ENCODE measurements at places on chromosomes 7 and 10.

DNA sequence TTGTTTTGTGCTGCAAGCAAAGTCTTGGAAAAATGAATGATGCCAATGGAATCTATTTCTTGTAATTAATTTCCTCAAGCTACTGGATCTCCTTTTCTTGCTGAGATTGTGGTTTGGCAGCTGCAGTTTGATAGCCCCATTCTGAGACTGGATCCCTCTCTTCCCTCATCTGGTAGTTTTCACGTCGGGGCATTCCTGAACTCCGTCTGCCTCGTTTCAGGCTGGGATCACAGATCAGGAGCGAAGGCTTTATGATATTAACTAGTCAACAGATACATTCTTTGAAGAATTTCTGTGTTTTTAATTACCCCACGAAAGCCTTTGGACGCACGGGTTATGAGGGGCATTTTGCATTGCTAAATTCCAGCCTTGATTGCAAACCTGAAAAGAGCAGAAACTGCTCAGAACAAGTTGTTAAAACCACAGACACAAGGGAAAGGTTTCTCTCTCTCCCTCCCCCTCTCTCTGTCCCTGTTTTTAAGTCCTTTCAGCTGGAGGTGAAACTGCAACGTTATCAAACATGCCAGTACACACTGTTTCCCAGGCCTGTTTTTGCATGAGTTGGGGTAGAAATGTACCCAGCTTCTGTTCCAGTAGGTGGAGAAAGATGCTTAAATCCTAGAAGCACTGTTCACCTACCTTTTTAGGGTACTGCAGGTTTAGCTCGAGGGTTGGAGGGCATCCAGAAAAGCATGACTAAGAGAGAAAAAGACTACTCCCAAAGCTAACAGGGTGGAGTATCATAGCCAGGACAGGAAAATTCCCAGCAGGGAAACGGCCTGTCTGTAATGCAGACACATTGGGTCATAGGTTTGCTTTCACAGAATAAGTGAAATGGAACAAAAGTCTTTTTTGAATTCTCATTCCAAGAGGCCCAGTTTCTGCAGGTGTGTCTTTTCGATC, 124.3 kb downstream of the CUX1 start:
- DNase-seq = no peak

- DNase-seq = no peak
Observed at GRCh38 chr7:107186240-107186639, 17.4 kb downstream of the HBP1 start.

DNA sequence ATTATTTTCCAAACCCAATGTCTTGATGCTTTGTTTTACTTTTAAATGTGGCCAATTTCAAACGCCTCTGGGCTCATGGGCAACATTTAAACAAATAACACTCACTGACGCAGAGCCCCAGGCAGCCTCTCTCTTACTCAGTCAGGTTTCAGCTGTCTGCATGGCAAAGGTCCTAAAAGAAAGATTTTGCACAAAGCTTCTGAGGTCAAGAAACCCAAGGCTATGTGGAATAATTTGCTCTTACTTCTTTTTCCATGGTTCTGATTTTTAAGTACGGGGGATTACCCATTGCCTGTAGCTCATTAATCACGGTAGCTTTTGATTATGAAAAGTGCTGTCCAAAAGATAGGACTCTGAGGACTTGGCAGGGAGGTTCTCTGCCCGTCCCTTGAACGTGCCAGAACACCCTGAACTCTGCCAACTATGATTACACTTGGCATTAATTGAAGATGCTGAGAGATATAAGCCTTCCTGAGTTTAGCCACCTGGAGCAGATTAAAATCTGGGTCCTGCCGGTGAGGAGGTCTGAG, 14.1 kb upstream of the MSRB2 start:
- no peak for DNase-seq

- no peak for DNase-seq
Observed at GRCh38 chr7:27099453-27100370, 2.8 kb downstream of the HOXA2 start.

DNA sequence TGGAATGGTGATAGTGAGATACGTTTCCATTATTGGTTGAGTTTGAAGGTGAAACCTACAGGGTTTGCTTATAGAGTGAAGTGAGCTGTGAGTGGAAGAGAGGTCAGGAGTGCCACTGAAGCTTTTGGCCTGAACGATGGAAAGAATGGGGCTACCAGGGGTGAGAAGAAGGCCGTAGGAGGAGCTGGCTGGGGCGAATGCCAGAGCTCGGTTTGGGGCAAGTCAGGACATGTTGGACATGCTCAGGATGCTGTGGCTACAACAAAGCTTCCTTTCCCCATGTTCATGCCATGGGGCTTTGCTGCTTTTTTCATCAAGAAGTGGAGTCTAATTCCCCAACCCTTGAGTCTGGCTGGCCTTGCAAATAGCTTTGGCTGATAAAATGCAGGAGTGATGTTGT, 253.7 kb downstream of the GLRX3 start:
- DNase-seq = no peak

DNA sequence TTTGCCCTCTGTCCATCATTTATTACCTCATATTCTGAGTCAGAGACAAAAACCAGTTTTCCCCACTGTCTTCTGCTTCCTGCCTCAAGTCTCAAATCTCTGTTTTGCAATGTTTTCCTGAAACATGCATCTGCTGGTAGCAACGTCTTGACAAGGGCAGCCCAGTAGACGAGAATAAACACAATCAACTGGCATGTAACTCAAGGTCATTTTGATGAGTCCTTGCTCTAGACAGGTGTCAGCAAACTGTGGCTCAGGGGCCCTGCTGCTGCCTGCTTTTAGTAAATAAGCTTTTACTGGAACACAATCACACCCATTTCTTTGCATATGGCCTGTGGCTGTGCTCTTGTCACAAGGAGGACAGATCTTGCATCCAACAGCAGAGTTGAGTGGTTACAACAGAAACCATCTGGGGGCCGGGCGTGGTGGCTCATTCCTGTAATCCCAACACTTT, 59.8 kb downstream of the ITIH5 start:
- no peak for DNase-seq

GRCh38 chr10:77109351-77109994, 528.1 kb downstream of the KCNMA1 start:
- DNase-seq = no peak

GRCh38 chr7:55387062-55387965, 22.2 kb downstream of the LANCL2 start:
- no peak for DNase-seq

DNA sequence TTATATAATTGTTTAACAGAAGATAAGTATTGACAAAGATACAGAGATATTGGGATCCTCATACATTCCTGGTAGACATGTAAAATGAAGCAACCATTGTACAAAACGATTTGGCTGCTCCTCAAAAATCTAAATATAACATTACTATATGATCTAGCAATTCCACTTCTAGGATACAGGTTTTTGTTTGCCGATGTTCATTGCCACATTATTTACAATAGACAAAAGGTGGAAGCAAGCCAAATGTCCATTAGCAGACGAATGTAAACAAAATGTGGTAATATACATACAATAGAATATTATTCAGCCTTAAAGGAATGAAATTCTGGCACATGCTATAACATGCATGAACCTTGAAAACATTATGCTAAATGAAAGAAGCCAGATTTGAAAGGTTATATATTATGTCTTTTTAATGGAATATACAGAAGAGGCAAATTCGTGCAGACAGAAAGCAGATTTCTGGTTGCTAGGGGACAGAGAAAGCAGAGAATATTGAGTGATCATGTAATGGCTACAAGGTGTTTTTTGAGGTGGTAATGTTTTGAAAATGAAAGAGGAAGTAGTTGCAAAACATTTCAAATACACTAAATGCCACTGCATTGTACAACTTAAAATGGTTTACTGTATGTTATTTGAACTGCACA, 44.9 kb downstream of the POLR1F start:
- no peak for DNase-seq

GRCh38 chr7:106639476-106640334, 21.3 kb downstream of the CCDC71L start:
- no peak for DNase-seq

- no peak for DNase-seq
Observed at GRCh38 chr10:28302012-28302637, 739 bp downstream of the MPP7 start.

DNA sequence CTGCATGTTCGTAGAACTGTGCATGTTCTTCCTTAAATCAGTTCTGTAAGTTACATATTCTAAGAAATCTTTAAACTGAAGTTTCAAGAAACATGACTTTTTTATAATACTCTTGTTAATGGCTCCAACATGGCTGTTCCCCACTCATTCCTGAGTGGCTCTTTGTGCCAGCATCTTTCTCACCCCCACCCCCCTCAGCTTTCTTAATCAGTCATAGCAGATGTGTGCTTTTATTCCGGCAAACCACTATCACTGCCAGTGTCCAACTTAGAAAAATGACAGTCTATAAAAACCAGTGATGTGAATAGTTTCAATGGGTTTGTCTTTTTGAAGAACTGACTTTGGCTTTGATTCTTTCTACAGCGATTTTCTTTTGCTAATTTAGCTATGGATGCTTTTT, 37.6 kb downstream of the PITRM1 start:
- no peak for DNase-seq

GRCh38 chr7:101159696-101160674, 5.4 kb downstream of the VGF start:
- no peak for DNase-seq

DNA sequence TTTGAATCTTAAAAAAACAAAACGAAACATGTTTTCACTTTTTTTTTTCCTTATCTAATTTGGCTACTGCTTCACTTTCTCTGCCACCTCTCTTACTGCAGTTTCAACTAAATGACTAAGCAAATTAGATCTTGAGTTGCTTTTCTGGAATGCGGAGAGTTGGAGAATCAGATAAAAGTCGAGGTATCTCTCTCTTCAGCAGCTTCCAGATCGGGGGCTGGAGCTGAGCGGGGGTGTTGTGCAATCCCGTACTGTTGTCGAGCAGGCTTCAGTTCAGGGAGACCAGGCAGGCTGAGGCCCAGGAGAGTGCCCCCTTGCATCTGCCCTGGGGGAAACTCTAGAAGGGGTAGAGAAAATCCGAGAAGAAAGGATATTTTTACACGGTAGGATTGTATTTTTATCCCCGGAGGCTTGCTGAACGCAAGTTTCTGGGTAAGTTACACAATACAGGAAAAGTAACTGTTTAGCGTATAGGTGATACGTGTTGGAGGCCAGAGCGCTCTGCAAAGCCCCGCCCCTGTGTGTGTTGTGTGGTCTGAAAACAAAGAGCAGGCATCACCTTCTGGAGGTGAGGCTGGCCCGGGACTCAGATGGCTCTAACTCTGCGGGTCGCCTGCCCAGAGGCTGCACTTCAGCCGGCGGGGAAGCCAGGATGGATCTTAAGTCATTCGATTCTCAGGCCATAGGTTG, 116.6 kb downstream of the KLF6 start:
- no peak for DNase-seq

- no peak for DNase-seq
Observed at GRCh38 chr10:18082381-18082780, 57.8 kb upstream of the CACNB2 start.

DNA sequence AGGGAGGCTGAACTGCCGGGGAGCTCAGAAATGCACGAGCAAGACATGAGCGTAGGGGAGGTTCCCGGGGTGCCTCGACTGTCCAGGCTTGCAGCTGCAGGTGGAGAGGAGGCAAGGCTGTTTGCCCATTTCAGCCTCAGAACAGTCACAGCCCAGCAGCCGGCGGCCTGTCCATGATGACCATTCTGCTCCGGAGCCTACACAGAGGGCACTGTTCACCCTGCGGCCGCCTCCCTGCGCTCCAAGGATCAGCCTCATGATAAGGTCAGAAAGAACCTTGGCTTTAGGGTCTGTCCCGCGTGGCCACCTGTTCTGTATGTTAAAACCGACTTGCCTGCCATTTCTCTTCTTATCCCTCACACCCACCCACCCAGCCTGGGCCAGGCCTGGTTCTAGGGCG, 21.9 kb upstream of the CFAP46 start:
- no peak for DNase-seq

GRCh38 chr10:112842832-112843360, 107.2 kb upstream of the TCF7L2 start:
- DNase-seq = no peak

DNA sequence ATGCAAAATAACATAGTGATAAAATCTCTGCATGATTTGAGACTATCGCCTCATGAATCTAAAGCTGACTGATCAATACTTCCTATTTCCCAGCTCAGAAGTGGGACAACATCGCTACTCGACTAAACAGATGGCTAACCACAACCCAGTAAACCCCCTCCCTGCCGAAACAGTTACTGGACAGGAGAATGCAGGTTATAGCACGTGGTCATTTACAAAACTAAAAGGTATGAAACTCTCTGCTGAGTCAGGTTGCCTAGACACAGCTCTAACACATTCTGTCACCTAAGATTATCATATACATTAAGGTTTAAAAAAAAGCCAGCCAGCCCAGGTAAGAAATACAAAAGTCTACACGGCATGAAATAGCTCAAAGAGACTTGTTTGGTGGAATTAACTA, 64.0 kb downstream of the CTBP2 start:
- DNase-seq = no peak

- DNase-seq = no peak
Observed at GRCh38 chr7:129277629-129278028, 52.8 kb downstream of the AHCYL2 start.

- no peak for DNase-seq
Observed at GRCh38 chr7:47451851-47452205, 130.1 kb downstream of the TNS3 start.

DNA sequence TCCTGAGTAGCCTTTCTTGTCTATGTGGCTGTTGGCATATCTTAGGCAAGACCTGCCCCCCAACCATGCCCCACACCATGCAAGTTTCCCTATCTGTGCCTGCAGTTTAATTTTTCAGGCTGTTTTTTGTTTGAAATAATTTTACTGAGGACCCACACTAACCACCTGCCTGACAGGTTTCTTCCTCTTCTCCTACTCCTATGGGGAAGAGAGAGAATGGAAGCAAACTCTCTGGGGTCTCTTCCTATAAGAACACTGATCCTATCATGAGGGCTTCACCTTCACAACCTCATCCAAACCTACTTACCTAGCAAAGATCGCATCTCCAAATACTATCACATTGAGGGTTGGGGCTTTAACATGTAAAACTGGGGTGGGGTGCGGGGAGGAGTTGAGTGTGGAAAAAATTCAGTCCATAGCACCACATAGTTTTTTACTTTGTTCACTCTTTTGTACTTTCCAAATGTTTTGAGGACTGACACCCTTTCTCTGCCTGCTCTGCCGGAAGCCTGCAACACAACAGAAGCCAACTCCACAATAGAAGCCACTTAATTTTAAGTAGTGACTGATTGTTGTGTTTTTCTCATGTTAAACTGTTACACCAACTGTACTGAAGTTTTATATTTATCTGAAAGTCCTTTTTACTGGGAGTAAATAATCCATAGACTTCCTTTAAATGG, 67.2 kb upstream of the CSTF2T start:
- no peak for DNase-seq

DNA sequence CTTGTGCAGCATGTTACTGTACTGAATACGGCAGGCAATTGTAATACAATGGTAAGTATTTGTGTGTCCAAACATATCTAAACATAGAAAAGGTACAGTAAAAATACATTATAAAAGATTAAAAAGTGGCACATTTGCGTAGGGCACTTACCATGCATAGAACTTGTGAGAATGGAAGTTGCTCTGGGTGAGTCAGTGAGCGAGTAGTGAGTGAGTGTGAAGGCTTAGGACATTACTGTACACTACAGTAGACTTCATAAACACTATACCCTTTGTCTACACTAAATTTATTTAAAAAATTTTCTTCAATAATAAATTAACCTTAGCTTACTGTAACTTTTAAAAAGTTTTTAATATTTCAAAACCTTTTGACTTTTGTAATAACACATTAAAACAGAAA, 37.5 kb downstream of the BPGM start:
- no peak for DNase-seq

GRCh38 chr10:113525713-113526112, 27.1 kb upstream of the HABP2 start:
- no peak for DNase-seq

GRCh38 chr10:125871338-125871737, 9.8 kb downstream of the DHX32 start:
- DNase-seq = no peak

- DNase-seq = no peak
Observed at GRCh38 chr10:52911163-52911562, 138.6 kb upstream of the MBL2 start.
